ENCODE measurements at places on chromosomes 3 and 15.

- ATAC-seq: no peak
These were observed 6.8 kb upstream of the GATA2 start for GRCh38 chr3:128499724-128500275.

DNA sequence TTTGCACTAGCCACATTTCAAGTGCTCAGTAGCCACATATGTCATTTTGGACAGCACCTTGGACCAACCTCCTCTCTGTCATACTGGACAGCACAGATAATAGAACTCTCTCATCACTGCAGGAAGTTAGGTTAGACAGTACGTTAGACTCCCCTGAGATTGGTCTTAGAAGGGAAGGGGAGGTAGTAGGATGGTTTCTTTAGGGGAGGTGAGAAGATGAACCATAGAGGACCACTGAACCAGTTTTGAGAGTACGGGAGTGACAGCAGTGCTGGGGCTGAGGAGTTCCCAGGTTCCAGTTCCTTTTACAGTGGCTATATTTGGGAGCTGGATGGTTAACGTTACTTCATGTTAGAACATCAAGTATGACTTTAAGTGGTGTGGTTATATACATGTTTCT, 7.8 kb downstream of the LRCH3 start:
- ATAC-seq: no peak

GRCh38 chr3:144375088-144375487, 403.5 kb downstream of the DIPK2A start:
- ATAC-seq: no peak

GRCh38 chr15:63678393-63678792, 81.2 kb downstream of the FBXL22 start:
- no peak for ATAC-seq

- ATAC-seq: no peak
These were observed 703.2 kb downstream of the NLGN1 start for GRCh38 chr3:174100744-174101143.

DNA sequence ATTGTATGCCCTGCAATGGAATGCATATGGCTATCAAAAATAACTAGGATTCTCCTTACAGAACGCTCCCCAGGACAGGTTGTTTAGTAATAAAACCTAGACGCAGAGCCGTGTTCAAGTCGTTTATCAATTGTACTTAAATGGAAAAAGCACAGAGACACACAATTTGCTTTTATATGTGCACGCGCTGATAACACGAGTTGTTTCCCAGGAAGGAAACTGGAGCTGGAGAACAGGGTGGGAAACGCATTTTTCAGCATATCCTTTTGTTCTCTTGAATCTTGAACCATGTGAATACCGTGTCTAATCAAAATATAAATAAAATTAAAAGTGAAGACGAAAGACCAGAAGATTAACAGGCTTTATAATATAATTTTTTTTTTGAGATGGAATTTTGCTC, 3.6 kb upstream of the ANPEP start:
- no peak for ATAC-seq

Measured in gastroesophageal sphincter (tissue), 4 donors.